Stimulated activated CD4-positive, alpha-beta T cell treated with anti-CD3 and anti-CD28 coated beads, TNF-alpha, amount 100 ng/mL, for 4 hours (primary cell): ENCODE measurements at places on chromosomes 7 and 10.
A peak's percentile ranks its signal among the peaks of the same experiment; 100 is the strongest.

DNA sequence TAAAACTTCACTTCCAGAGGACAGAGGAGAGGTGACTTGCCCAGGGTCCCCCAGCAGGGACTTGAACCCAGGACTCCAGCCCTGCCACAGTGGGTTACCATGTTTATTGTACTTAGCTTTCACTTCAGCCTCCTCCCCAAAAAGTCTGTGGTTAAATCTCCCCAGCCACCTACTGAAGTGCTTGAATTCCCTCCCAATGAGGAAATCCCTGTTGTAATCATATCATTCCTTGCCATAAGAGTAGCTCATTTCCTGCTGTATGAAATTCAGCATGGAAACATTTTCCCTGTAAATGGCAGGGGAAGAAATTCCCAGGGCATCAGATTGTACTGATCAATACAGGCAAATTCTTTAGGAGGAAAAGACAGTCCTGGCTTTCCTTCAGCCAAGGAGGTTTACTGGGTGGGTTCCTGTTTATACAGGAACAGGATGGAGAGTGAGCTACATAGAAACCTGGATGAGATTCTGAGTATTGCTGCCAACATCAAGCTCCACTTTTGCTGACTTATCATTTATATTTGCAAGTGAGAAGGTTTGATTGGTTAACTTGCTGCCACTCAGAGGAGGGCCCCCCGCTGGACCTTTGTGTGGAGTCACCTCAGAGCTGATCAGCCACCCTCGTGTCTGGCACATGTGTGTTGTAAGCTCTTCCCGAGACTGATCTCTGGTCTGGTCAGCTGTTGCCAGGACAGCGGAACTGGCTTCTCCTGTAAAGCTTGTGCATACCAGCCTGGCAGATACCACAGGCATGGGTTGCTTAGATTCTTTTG lies 16.4 kb upstream of the PDZD8 start:
- DNase-seq, result no peak

- DNase-seq, result no peak
Observed at GRCh38 chr10:102988404-102989314, 70.6 kb downstream of the CNNM2 start.

GRCh38 chr10:96124230-96125141 lies 5.6 kb upstream of the ZNF518A start:
- DNase-seq, result no peak

DNA sequence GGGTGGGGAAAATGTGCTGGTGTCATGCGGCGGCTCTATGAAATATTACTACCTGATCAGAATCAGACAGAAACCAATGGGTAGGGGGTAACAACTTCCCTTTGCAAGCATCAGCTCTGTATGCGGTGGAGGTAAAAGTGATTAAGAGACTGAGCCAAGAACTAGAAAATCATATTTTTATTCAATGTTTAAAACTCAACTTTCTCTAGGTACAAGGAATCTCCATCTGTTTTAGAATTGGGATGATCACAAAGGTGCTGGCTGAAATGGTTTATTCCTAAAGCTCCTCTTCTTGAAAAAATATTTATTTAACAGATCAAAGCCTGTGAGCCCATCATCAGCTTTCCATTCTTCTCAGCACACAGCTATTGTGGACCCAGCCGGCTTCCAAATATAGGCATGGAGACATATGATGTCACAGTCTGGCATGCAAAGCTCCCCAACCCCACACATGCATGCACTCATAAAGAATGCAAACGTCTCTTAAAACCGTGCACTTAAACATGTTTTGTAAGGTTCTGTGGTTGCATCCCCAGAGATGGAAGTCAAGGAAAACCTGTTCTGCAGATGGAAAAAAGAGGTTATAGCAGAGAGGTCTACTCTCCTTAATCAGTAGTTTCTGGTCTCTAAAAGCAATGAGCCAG lies 126.0 kb downstream of the SKIDA1 start:
- no peak for DNase-seq

- DNase-seq, result peak; percentile 5
Observed at GRCh38 chr10:49606981-49607535, 3.1 kb upstream of the SLC18A3 start.

GRCh38 chr10:128463991-128464760 lies 338.0 kb upstream of the MKI67 start:
- peak; percentile 9 for DNase-seq

- no peak for DNase-seq
Observed at GRCh38 chr10:58415757-58416156, 30.5 kb downstream of the TFAM start.
